ENCODE measurements at places on chromosomes 4 and X.
A peak's percentile ranks its signal among the peaks of the same experiment; 100 is the strongest.

GRCh38 chrX:35439692-35440091 is 358.4 kb upstream of the MAGEB16 start:
- DNase-seq = no peak

DNA sequence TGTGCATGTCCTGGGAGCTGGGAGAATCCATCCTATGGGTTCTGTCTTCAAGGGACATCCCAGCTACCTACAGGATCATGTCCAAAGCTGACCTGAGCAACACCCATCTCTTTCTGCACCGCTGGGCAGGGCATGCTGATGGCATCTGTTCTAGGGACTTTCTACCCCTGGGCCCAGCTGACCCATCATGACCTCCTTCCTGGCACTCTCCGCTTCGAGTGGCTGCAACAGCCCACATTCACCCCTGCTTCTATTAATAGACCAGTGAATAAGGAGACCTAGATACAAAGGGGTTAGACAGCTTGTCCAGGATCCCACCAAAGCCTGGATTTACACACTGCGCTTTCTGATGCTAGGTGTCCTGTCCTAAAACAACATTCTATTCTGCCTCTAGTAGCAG is 44.6 kb upstream of the GPR173 start:
- no peak for DNase-seq

DNA sequence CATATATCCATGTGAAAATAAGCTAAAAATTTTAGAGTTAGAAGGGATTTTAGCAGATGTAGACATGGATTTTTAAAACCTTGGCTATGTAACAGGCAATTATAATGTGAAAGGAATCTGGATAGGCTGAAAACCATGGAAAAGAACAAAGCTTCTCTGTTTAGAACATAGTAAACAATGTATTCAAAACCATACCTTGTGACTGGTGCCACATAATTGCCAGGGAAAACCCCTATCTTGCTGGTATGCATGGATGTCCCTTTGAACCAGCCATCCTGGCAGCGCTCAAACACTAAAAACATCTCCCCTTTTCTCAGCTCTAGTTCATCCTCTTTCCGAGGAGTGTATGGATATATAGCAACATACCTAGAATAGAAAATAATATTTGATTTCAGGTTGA is 110.6 kb upstream of the CBR4 start:
- no peak for DNase-seq

DNA sequence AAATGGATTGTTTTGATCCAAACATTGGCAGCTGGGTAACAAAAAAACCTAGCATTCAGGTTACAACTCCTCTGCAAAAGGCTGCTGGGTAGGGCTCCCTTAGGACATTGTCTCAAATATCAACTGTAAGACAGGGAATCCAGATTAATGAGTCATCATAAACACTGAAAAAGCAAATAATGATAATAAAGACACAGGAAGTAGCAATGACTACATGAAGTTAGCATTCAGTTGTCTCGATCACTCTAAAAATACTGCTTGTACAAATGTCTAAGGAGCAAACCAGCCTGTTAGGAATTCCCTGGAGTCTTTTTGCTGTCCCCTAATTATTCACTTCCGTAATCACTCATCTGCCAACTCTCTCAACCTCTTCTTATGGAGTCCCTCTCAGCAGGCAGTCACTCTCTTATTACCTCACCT is 259.2 kb downstream of the GPC3 start:
- no peak for DNase-seq

DNA sequence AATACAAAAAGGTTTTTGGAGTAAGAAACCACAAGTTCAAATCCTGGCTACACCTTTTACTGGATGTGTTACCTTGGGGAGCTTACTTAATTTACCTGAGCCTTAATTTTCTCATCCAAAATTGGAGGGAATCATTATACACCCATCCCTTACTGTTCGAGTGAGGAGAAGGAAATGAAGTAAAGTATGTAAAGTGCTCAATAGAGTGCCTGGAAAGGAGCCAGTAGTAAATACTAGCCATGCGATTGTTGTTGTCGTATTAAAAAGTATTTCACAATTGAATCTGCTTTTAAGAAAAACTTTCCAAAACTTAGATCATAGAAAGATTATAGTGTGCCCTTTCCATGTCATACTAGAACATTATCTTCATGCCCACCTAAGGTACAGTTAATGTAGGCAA is 124.5 kb downstream of the ATXN3L start:
- DNase-seq = no peak

DNA sequence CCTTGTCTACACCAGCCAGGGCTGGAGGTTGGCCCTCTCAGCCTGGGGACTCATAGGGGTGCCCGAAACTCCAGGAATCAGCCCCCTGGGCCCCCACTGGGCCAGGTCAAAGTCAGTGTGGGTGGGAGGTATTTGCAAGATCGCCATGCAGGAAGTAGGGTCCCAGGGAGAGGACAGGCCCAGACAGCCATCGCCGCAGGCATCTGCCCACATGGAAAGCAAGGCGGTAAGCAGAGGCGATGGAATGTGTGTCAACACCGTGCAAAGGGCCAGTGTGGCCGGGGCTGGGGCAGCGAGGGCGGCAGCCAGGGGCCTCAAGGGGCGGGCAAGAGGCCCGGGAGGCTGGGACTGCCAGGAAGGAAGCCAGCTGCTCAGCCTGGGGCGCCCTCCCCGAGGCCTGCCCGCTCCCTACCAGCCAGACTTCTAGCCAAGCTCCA is 19.3 kb upstream of the DUSP9 start:
- DNase-seq = no peak

DNA sequence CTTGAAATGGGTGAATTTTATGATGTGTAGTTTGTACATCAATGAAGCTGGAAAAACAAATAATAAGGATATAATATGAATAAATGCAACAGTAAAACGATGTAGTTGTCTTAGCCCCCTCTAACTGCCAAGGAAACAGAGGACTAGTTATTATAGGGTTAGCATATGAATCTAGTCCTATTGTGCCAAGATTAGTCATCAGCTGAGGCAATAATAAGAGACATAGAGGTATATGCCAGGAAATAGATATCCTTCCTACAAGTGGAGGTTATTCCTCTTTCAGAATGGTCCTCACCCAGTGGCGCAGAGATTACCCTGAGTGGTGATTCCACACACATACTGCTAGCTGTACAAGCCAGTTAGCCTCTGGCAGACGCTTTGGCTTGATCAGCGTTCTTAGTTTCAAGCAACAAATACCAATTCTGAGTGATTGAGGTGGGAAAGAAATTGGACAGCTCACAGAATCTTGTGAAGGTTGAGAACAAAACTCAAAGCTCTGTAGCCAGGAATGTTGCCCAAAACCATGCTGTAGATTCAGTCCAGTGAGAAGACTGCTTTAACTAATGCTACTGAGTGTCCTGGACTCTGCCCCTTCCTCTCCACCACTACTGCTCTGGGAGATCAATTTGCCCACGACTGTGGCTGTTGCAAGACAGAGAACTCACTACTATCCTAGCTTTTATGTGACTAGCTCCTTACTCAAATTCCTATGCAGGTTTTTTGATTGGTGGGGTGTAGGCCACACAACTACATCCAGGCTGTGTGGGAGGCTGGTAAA is 27.0 kb upstream of the ZNF280C start:
- no peak for DNase-seq

DNA sequence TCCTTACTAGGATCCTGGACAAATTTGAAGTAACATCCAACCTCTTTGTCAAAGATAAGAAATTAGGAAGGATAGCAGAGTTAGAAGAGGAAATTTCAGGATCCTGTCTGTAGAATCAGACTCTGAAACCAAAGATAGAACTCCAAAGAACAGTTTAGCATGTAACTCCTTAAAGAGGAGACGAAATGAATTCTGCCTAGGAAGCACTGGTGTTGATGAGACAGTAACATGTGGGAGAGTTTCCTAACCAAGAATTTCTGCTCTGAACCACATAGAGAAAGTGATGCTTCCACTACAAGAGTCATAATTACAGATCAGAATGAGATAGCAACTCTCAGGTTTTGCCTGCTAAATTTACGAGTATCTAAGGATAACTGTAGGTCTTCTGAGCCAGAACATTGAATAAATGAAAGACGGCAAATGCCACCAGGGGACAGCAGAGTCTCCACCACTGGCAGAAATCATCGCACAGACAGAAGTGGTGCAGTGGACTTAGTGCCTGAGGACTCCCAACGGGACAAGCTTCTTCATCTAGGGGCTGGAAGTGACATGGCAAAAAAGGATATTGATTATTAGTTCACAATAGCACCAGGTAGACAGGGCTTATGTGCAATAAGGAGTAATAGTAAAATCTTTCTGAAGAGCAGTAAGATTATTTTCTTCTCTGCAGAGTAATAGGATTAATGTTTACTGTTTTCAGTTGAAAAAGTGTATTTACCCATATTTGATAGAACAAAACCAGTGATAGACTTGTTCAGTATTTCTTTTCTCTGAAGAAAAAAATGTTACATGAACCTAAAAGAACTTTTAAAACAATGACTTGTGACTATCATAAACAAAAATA is 6.7 kb upstream of the PPID start:
- DNase-seq = peak; percentile 78

- no peak for DNase-seq
These were observed 48.1 kb upstream of the RAP2C start for GRCh38 chrX:132267392-132267791.

DNA sequence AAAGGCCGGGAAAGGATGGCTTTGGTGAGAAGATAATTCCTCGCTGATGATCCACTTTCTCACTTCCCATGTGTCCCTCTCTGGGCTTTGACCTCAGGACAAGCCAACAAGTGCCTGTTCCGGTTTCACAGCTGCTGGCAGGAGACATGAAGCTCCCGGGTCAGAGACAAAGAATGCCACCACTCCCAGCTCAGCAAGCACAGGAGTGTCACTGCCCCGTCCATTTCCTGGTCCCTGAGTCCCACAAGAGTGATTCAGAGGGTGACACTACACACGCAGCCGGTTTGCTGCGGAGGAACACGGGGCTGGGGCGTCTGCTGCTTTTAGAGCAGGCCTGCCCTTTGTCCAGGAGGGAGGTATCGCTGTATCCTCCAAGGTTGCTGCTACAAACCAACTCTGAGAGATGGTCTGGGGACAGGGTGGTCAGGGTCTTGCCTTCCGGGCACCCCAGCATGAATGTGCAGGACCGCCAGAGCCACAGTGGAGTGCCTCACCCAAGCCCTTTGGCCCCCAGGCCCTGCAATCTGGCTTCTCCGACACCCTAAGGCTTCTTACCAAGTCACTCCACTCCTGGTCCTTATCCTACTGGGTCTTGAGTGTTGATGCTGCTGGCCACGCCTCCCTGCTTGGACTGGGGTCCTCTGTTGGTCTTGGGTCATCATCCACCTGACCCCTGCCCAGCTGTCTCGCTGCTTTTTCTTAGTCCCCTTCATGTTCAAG is 49.5 kb downstream of the CPZ start:
- no peak for DNase-seq

DNA sequence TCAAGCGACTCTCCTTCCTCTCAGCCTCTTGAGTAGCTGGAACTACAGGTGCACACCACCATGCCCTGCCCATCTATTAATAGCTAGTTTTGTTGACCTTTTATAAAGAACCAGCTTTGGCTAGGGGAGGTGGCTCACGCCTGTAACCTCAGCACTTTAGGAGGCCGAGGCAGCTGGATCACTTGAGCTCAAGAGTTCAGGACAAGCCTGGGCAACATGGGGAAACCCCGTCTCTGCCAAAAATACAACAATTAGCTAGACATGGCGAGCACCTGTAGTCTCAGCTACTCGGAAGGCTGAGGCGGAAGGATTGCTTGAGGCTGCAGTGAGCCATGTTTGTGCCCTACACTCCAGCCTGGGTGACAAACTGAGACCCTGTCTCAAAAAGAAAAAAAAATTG is 2.7 kb downstream of the TKTL1 start:
- no peak for DNase-seq

GRCh38 chr4:76459291-76459723 is 24.3 kb downstream of the SHROOM3 start:
- no peak for DNase-seq

Data from suppressor macrophage treated with lipopolysaccharide for 1 hour (primary cell).